CD4-positive, alpha-beta T cell treated with Interferon gamma for 1 hour (primary cell): ENCODE measurements at places on chromosomes 13 and 19.

GRCh38 chr19:33517922-33518321 lies 3.7 kb downstream of the PEPD start:
- DNase-seq, result no peak

- no peak for DNase-seq
Observed at GRCh38 chr19:1384478-1385110, 887 bp downstream of the NDUFS7 start.

DNA sequence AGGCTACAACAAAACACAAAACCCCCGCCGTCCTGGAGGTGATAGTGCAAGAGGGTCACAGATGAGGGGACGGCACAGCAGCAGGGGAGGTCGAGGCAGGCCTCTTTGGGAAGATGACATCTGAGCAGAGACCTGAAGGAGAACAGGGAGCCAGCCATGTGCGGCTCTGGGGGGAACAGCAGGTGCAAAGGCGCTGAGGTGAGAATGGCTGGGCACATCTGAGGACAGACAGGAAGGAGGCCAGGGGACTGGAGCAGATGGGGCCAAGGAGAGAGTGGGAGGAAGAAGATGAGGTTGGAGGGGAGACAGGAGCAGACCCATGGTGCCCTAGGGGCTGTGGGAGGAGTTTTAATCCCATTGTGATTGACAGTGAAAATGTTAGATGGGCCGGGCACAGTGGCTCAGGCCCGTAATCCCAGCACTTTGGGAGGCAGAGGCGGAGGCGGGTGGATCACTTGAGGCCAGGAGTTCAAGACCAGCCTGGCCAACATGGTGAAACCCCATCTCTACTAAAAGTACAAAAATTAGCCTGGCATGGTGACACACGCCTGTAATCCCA lies 1.8 kb upstream of the CKM start:
- DNase-seq, result no peak

DNA sequence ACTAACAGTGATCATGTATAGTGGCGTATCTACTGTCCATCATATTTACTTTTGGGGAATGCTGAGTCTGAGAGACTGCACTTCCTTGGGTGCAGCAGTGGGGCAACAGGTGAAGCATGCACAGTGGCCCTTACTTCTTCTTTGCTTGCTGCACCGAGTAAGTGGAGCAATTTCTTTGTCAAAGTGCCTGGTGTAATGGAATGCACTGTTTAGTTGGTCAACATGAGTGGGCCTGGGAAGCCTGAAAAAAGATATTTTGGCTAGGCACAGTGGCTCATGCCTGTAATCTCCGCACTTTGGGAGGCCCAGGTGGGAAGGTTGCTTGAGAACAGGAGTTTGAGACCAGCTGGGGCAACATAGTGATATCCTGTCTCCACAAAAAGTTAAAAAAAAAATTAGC lies 94.9 kb downstream of the OLFM4 start:
- DNase-seq, result no peak

DNA sequence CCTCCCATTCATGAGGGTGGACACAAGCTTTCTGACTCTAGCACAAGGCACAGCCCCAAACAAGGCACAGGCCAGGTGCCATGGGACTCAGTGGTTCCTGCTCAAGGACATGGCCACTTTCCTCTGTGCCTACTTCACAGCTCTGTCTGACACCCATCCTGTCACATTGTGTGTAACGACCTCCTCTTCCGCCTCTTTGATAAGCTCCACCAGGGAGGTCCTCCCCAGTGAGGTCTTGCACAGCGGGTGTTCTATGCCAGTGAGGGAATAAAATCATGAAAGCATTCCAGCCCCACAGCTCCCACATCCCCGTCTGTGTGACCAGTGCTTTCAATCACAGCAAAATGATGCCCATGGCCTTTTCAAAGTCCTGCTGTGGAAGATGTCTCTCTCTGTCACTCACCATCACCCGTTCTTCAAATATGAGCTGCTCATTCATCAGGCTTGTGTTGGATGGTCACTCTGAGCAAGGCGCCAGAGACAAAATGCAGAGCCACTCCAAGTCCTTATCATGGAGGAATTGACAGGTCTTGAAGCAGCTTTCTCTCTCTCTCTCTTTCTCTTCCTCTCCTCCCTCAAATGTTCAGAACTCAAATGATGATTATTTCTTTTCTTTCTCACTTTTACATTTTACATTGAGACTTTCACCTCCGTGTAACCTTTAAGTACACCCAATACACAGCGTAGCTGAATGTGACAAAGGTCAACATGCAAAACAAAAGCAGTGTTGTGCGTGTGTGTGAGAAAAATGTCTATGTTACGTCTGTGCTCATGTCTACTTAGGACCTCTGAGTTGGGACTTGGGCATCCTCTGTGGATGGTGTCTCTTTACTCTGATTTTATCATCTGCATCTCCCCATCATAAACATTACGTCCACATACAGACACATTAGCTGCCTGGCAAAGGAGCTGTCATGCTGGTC lies 8.0 kb upstream of the SPATA13 start:
- no peak for DNase-seq

GRCh38 chr13:99080131-99080530 lies 102.3 kb upstream of the DOCK9 start:
- DNase-seq, result no peak

DNA sequence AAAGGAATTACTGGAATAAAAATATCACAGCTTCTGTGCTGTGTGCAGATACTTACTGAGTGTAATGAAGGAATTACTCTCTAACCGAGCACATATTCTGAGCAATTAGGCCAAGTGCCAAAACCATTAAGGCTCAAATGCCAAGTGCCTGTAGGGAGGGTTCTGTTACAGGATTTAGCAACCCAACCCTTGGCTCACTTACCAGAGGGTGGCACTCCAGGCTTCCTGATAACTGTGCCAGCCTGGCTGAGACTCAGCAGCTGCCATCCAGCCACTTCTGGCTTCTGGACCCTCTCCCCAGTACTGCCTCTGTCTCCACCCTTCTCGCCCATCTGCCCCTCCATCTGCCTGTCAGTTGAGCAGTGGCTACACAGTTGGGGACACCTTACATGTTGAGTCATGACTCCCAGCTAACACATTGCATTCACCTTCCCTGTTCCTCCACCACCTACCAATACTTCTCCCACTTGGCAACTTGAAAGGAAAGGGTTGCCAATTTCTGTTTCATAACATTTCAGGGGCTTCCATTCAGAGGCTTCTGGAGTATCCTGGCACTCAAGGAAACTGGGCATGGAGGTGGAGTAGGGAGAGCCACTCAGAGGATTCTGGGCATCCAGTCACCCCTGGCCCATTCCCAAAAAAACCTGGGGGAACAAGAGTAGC lies 110.5 kb downstream of the COG6 start:
- DNase-seq, result no peak

DNA sequence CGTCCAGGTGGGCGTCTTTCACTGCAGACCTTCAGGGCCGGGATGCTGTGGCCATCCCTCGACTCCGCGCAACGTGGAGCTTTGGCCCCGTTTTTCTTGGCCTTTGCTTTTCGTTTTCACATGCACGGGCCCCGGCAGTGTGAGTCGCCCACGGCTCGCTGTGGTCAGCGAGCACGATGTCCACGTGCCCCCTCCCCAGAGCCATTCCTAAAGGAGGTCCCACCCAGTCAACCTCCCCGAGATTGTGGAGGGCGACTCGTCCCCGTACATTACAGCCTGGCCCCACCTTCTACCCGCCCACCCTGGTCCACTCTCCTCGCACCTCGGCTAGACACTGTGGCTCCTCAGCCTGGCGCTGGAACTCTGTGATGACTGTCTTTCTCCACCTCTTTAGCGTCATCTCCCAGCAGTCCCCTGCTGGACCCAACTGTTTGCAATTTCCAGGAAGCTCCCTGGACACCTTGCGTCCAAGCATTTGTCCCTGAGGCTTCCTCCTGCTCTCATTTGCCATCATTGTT lies 405 bp downstream of the ZNF446 start:
- no peak for DNase-seq

GRCh38 chr13:29721766-29722165 lies 126.3 kb upstream of the SLC7A1 start:
- DNase-seq, result no peak

DNA sequence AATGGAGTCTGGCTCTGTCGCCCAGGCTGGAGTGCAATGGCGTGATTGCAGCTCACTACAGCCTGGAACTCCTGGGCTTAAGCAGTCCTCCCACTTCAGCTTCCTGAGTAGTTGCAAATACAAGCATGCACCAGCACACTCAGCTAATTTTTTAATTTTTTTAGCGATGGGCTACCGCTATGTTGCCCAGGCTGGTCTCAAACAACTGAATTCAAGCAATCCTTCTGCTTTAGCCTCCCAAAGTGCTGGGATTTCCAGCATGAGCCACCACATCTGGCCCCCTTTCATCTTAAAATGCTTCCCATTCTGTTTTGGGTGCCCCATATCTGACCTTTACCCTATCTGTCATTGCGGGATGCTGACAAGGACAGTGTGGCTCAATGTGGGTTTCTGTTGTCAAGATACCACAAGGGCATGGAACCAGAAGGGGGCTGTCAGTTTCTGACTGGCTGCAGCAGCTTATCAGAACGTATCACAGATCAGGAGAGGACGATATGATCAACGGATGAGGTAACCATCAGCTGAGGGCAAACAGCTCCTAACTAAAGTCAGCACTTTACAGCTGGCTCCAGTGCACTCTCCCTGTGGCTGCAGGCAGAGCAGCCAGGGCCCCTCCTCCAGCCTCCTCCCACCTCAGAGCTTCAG lies 32.4 kb downstream of the GPR42 start:
- peak; percentile 8 for DNase-seq

- no peak for DNase-seq
Observed at GRCh38 chr13:34230271-34230670, 412.3 kb downstream of the RFC3 start.

GRCh38 chr13:75173457-75174356 lies 308.3 kb downstream of the TBC1D4 start:
- no peak for DNase-seq

DNA sequence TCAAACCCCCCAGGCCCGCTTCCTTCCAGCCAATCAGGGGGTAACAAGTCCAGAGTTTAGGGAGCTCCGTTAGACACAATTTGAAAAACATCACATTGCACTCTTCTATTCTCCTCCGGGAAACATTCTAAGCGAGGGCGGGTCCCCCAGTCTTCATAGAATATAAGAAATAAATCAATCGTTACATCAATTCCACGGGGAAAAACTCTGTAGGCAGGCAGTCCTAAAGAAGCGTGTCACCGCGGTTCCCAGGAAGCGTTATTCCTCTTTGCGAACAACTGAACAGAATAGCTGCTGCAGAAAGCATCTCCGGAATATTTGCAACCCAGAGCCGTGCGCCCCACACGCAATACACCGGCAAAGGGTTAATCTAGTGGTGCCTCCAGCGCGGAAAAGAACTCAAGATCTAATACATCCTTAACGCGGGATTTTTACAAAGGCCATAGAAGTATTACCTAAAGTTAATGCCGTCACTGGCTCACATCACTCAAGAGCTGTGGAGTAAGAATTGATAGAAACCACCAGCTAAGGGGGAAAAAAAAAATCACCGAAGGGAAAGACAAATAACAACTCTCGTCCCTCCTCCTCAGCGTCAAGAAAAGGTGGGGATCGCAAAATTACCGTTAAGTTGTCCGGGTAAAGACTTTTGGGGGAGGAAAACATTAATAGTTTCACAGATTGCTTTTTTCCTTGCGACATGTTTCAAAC lies 65.1 kb downstream of the KCNRG start:
- DNase-seq, result peak; percentile 25

- DNase-seq, result no peak
Observed at GRCh38 chr19:43936188-43936587, 1.1 kb upstream of the ZNF45 start.

- no peak for DNase-seq
Observed at GRCh38 chr13:100941377-100942368, 267.1 kb upstream of the TMTC4 start.

- DNase-seq, result no peak
Observed at GRCh38 chr19:41947091-41947490, 12.0 kb downstream of the RABAC1 start.

- DNase-seq, result no peak
Observed at GRCh38 chr13:26227166-26227971, 5.3 kb upstream of the RNF6 start.

- DNase-seq, result peak; percentile 49
Observed at GRCh38 chr19:3324405-3324856, 42.0 kb upstream of the NFIC start.

DNA sequence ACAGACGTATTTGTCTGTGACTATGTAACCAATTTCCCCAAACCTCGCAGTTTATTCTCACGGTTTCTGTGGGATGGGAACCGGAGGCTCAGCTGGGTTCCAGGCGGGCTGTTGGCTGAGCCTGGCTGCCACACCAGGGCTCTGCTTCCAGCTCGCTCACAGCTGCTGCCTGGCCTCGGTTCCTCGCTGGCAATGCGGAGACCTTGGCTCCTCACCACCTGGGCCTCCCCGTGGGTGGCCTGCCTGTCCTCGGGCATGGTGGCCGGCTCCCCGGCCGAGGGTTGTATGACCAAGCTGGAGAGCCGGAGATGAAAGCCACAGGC lies 218.9 kb upstream of the MAB21L1 start:
- no peak for DNase-seq

DNA sequence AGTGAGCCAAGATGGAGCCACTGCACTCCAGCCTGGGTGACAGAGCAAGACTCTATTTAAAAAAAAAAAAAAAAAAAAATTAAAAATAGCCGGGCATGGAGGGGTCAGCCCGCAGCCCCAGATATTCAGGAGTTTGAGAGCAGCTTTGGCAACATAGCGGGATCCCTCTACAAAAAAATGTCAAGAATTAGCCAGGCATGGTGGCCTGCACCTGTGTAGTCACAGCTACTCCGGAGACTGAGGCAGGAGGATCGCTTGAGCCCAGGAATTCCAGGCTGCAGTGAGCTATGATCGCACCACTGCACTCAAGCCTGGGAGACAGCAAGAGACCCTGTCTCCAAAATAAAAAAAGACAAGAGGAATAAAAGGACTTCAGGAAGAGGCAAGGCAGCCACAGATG lies 716 bp downstream of the AP1M2 start:
- DNase-seq, result no peak

GRCh38 chr13:50244713-50245574 lies 229.7 kb downstream of the KCNRG start:
- DNase-seq, result peak; percentile 10

DNA sequence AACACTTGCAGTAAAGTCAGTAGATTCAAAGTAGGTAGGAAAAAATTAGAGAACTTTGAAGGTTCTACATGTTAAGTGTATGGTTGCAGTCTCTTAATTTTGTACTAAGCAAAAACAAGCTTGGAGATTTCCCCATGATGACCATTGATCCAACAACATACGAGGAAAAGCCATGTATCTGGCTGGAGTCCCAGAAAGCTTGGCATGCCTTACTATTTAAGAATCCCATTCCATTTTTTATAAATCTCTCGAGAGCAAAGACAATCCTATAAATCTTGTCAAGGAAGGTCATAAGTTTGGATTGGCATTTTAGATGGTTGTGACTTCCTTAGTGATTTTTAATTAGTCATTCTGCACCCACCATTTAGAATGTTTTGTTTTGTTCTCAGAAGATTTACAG lies 495.9 kb downstream of the GPC5 start:
- DNase-seq, result no peak

- DNase-seq, result no peak
Observed at GRCh38 chr13:52414963-52415362, 9.0 kb upstream of the THSD1 start.

DNA sequence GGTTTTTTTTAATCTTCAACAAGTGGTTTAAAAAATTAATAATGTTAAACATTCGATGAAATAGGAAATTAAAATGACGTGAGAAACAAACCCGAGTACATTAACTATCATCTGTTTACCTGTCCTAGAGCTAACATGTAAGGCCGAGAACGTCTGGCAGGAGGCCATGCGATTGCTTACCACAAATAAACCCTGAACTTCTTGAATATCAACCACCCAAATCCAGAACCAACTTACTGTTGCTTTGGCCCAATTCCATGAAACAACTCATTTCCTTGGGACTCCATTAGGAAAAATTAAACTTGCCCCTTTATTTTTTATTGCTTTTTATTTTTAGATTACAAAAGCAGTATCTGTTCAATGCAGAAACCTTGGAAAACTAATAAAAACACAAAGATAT lies 228.9 kb upstream of the IRS2 start:
- DNase-seq, result no peak
